ENCODE measurements at places on chromosomes 1 and 21. TPM values are rescaled to one million over a fixed set of nuclear protein-coding genes. Genes with fewer than 3 reads are reported as not detected.
A peak's percentile ranks its signal among the peaks of the same experiment; 100 is the strongest.

The TMEM125 gene
- total RNA-seq: not detected

The TRIM67 gene
- not detected for total RNA-seq

The FMO5 gene
- total RNA-seq: 0.91 TPM

The SLC44A3 gene
- total RNA-seq: not detected

The FHAD1 gene
- total RNA-seq: not detected

The RAP1GAP gene
- 0.49 TPM for total RNA-seq

The CFHR4 gene
- not detected for total RNA-seq

The CNIH3 gene
- total RNA-seq: 2.8 TPM

The SPTA1 gene
- not detected for total RNA-seq

- H3K27me3 ChIP-seq: no peaks in the 10 kb centered on the region
- peaks cover 5% of the 10 kb centered on the region for H3K4me1 ChIP-seq
- no peak overlapping the region for H3K27ac ChIP-seq
- H3K4me3 ChIP-seq: no peak overlapping the region
- H3K36me3 ChIP-seq: peaks cover 29% of the 10 kb centered on the region
Observed at GRCh38 chr1:169326956-169327268, 40.7 kb downstream of the NME7 start.

GRCh38 chr21:38472412-38473108 lies 25.7 kb downstream of the ERG start:
- H3K36me3 ChIP-seq: no peaks in the 10 kb centered on the region
- H3K27ac ChIP-seq: no peak overlapping the region
- H3K27me3 ChIP-seq: peaks cover 36% of the 10 kb centered on the region
- no peak overlapping the region for H3K4me3 ChIP-seq
- DNase-seq: no peak

DNA sequence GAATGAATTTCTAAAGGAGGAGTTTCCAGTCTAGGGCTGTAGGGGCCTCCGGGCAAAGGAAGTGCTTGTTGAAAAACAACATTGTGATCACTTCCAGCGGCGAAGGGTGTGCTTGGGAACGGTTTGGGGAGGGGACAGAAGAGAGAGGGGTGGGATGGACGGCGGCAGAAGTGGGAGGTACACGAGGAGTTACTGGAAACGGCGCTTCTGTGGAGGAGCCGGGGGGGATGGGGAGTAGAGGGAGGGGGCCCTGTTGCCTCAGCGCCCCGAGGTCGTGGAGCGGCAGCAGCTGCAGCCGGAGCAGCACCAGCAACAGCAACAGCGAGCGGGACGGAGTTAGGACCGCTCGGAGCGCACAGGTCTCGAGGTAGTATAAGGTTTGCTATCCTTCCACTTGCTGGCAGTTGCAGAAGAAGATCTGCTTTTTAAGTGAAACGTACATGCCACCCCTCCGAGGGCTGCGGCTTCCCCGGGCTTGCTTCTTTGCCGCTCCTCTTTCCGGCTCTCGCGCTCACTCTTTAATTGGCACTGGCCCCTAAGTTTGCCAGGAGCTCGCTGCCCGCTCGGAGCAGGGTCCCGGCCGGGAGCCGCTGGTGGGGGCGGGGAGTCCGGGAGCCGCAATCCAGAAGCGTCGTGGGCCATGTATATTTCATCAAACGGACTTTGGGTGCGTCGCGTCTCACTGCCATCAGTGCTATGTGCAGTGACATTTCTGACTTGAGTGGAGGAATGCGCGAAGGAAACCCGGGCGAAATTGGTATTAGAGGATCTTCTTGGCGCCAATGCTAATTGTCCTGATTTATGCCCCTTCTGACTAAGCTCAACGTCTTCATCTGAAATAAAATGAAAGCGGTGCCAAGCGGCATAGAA lies 771 bp upstream of the NTNG1 start:
- peaks cover 23% of the 10 kb centered on the region for H3K4me1 ChIP-seq
- H3K36me3 ChIP-seq: no peaks in the 10 kb centered on the region
- peak overlapping the region; percentile 86 for H3K4me3 ChIP-seq
- peak; percentile 25 for DNase-seq

DNA sequence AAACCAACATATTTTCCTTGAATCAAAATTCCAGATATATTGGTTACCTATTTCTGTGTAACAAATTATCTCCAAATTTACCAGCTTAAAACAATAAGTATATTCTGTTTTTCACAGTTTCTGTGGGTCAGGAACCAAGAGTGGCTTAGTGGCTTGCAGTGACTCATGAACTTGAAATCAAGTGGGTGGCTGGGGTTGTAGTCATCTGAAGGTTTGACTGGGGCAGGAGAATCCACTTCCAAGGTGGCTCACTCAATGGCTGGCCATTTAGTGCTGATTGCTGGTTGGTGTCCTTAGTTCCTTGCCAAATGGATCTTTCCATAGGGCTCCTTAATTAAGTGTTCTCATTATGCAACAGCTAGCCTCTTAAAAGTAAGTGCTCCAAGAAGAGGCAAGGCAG lies 43.8 kb downstream of the ALG14 start:
- no peaks in the 10 kb centered on the region for H3K4me1 ChIP-seq
- H3K27ac ChIP-seq: no peak overlapping the region
- DNase-seq: no peak
- no peak overlapping the region for H3K4me3 ChIP-seq
- peaks cover 45% of the 10 kb centered on the region for H3K36me3 ChIP-seq

DNA sequence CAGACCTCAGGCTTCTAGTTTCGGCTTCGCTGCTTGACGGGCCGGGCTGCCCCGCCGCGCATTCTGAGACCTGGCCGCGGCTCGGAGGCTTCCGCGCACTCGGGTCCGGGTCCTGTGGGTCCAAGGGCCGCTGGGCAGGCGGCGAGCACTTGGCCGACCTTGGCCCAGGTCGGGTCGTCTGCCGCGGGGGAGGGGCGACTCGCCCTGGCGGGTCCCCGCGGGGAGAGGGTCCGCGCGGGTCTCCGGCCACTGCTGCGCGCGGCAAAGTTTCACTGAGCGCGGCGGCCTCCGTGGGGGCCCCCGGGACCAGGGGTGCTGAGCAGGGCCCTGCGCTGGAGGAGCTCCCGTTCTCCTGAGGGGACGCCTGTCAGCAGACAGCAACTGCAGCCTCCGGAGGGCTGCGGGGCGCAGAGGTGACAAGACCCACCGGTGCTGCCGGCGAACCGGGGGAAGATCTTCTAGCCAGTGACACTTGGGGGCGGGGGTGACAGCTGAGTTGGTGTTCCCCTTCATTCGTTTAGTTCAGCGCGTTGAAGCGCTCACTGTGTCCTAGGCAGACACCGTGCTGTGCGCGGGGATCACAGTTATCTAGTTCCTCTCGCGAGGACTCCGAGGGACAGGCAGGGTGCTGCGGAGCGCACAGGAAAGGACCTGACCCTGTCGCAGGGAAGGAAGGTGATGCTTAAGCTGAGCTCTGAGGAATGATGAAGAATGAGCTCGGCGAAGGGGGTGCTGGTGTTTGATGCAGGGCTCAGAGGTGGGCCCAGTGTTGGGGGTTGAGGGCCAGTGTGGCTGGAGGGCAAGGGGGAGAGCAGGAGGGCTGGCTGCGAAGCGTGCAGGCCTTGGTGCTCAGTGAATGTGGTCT lies 725 bp downstream of the MTFR1L start:
- peaks cover 20% of the 10 kb centered on the region for H3K4me1 ChIP-seq
- H3K4me3 ChIP-seq: peak overlapping the region; percentile 99
- peak; percentile 62 for DNase-seq
- H3K27me3 ChIP-seq: no peaks in the 10 kb centered on the region
- H3K36me3 ChIP-seq: no peaks in the 10 kb centered on the region

DNA sequence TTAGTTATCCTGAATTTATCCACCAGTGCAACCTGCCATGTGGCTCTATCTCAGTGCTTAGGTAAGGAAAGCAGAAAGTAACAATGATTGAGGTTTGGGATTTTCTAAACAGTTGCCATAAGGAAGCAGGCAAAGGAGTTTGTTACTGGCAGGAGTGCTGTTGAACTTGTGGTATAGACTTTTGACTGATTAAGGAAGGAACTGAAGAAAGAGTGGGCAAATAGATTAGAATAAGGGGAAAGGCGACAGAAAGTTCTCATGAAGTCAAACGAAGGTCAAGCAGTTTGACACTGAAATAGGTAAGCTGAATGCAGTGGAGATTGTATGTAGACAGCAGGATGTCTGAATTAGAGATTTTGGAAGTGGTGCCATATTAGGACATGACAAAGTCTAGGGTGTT lies 24.2 kb upstream of the CR2 start:
- no peak for DNase-seq
- no peak overlapping the region for H3K27ac ChIP-seq
- no peaks in the 10 kb centered on the region for H3K27me3 ChIP-seq
- H3K4me1 ChIP-seq: peaks cover 34% of the 10 kb centered on the region

DNA sequence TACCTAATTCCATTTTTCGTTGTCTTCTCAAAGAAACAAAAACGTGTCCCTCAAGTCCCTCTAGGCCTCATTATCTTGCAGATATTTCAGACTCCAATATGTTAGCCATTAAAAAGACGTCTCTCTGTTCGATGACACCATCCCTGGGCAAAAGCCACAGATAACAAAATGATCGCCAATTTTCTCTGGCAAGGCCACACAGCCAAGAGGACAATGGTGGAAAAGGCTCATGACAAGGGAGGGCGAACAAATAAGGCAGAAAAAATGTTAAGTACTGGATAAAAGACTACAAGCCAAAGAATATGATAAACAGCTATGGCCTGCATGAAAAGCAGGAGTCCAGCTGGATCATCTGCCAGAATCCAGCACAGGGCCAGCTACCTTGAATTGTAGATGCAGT lies 82.9 kb downstream of the TBX15 start:
- H3K27ac ChIP-seq: no peak overlapping the region
- no peaks in the 10 kb centered on the region for H3K36me3 ChIP-seq
- peaks cover 4% of the 10 kb centered on the region for H3K27me3 ChIP-seq
- DNase-seq: no peak

- no peaks in the 10 kb centered on the region for H3K36me3 ChIP-seq
- no peaks in the 10 kb centered on the region for H3K4me1 ChIP-seq
- H3K27ac ChIP-seq: no peak overlapping the region
- no peak for DNase-seq
Observed at GRCh38 chr21:25647647-25648046, 8.6 kb downstream of the JAM2 start.

DNA sequence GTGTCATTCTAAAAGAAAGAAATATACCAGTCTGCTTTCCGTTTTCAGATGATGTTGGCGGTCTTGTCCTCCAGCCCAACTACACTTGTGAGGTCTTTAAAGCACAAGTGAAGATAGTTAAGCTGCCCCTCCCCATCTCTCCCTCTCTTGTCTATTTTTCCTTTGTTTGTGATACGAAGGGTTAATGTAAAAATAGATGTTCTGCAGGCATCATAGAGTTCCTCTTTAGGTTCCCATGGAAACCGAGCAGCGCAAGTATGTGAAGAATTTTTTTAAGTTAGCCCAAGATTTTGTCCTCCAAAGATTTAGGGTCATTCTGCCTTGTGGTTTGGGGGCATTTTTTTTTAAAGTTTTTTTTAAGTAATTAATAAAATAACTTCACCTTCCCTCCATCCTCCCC lies 232.4 kb upstream of the AJAP1 start:
- H3K36me3 ChIP-seq: peaks cover 9% of the 10 kb centered on the region
- DNase-seq: no peak
- no peaks in the 10 kb centered on the region for H3K4me1 ChIP-seq
- no peak overlapping the region for H3K4me3 ChIP-seq

DNA sequence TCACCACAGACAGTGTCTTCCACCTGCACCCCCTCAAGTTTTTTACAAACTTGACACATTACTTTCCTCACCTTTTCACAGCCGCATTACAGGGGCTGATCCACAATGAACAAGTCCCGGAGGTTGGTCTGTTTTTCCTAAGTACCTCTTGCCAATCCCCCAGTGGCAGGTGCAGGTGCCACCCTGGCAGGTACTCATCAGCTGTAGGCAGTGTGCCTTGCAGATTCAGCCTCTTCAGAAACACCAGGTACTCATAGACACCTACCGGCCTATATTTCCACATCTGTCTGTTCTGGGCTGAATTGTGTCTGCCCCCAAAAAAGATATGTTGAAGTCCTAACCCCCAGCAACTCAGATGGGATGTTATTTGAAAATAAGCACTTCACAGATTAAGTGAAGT lies 81.4 kb upstream of the CNIH3 start:
- no peak overlapping the region for H3K4me3 ChIP-seq
- no peaks in the 10 kb centered on the region for H3K4me1 ChIP-seq
- H3K36me3 ChIP-seq: no peaks in the 10 kb centered on the region
- H3K27me3 ChIP-seq: peaks cover 2% of the 10 kb centered on the region
- no peak for DNase-seq
- no peak overlapping the region for H3K27ac ChIP-seq

- H3K36me3 ChIP-seq: no peaks in the 10 kb centered on the region
- H3K27ac ChIP-seq: no peak overlapping the region
- no peak for DNase-seq
- no peaks in the 10 kb centered on the region for H3K4me1 ChIP-seq
- no peaks in the 10 kb centered on the region for H3K27me3 ChIP-seq
Observed at GRCh38 chr1:228917342-228917741, 182.1 kb downstream of the RHOU start.

DNA sequence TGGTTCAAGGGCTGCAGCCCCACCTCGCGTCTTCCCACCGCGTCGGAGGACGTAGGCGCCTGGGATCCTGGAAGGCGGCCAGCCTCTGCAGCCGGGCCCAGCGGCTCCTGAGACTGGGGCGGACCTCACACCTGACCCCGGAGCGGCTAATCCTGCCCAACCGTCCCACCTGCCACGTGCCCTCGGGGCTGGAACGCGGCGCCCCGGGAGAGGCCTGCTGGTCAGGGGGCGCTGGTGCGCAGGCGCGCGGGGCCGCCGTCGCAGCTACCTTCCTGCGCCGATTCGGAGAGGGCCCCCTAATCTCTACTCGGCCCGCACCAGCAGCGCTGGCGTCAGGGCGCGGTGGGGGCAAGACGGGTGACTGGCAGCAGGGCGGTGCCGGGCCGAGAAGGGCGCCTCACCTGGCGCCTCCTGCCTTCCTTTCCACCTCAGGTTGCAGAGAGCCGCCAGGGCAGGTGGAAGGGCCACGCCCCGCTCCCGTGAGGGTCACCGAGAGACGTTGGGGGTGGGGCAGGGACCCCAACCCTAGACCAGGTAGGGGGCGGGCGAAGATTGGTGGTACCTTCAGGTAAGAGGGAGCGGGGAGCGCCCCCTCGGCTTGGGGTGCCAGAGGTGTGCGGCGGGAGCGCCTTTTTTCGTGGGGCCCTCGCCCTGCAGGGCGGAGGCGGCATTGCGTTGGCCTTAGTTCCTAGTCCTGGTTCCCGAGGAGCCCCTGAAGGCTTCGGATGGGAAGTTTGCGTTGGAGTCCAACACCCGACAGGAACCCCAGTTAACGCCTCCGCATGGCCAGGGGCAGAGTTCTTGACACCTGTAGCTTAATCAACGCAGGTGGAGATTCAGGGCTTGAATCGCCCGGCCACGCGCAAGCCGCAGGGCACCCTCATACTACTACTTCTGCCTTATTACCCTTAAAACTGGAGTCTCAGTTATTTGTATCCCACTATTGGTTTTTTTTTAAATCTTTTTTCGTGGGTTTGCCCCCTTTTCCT lies at the start of gene TDRD5:
TSS of gene TDRD5 (plus strand) at position 241 of the 989 bp plus-strand sequence. CDS start 784 bp downstream, outside the sequence.
- peaks cover 44% of the 10 kb centered on the region for H3K27me3 ChIP-seq
- DNase-seq: no peak
- H3K4me1 ChIP-seq: no peaks in the 10 kb centered on the region
- H3K27ac ChIP-seq: no peak within 1 kb of the TSS
- H3K36me3 ChIP-seq: peaks cover 5% of the 10 kb centered on the region

DNA sequence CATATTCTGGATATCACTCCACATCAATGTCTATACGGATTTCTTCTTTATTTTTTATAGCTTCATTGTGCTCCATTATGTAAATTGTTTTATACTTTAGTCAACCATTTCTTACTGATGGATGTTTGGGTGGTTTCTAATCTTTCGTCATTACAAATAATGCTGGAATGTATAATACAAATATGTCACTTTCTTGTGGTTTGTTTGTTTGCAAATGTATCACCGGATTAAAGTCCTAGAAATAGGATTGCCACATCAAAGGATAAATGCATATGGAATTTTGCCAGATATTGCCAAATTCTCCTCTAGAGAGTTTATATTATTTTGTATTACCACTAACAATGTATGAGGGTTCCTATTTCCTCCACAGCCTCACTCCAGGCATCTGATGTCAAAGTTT lies 48.7 kb upstream of the PRDM2 start:
- H3K27me3 ChIP-seq: peaks cover 5% of the 10 kb centered on the region
- no peaks in the 10 kb centered on the region for H3K4me1 ChIP-seq
- H3K4me3 ChIP-seq: no peak overlapping the region
- H3K27ac ChIP-seq: no peak overlapping the region
- no peak for DNase-seq
- no peaks in the 10 kb centered on the region for H3K36me3 ChIP-seq
